Thoracic aorta (tissue), 2 donors: ENCODE measurements at places on chromosomes 2 and 18. TPM values are rescaled to one million over a fixed set of nuclear protein-coding genes. Genes with fewer than 3 reads are reported as not detected.
A peak's percentile ranks its signal among the peaks of the same experiment; 100 is the strongest.

DNA sequence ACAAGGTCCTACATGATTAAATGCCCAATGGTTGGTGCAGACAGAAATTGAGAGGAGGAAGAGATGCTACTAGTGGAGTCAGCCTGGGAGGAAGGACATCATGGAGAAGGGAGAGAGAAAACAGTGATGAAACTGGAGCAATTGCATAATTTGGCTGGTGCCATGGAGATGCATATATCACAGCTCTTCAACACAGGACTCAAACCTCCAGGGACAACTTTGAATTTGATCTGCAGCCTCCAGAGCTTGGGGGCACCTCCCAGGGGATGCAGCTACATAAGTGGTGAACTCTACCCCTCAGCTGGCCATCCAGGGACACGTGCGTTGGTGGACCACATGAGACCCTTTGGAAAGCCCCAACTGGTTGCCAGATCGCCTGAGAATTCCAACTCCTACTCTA, 80.4 kb downstream of the CTAGE1 start:
- H3K36me3 ChIP-seq = no peaks in the 10 kb centered on the region
- no peaks in the 10 kb centered on the region for H3K27me3 ChIP-seq
- no peak for DNase-seq
- peaks cover 19% of the 10 kb centered on the region for H3K4me1 ChIP-seq

DNA sequence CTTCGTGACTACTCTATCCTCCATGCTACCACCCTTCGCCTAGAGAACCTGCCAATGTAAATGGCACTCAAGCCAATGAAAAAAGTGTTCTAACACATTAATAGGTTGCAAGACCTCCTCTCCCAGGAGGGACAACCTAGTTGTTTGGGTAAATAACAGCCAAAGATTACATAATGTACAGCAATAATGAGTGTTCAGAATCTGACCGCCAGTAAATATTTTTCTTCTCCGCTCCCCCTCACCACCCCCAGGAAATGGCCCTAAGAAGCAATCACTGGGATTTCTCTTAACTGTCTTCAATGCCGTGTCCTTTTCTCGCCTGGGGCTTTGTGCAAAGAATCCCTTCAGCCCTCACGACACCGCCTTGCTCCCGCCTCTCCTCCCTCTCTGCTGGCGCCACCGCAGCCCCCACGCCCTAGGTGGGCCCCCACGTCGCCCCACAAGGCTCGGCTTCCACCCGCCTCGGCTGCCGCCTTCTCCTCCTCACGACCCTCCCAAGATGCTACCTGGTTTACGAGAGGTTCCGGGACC, 458 bp downstream of the HYCC2 start:
- peak overlapping the region; percentile 94 for H3K4me3 ChIP-seq
- peaks cover 33% of the 10 kb centered on the region for H3K4me1 ChIP-seq
- peak overlapping the region; percentile 86 for H3K27ac ChIP-seq
- no peak for DNase-seq
- no peaks in the 10 kb centered on the region for H3K36me3 ChIP-seq
- H3K27me3 ChIP-seq = no peaks in the 10 kb centered on the region

Gene EIF5B
- 22.7 TPM for total RNA-seq

- no peaks in the 10 kb centered on the region for H3K36me3 ChIP-seq
- no peak overlapping the region for H3K27ac ChIP-seq
- DNase-seq = no peak
Observed at GRCh38 chr2:168790226-168790902, 12.1 kb upstream of the NOSTRIN start.

DNA sequence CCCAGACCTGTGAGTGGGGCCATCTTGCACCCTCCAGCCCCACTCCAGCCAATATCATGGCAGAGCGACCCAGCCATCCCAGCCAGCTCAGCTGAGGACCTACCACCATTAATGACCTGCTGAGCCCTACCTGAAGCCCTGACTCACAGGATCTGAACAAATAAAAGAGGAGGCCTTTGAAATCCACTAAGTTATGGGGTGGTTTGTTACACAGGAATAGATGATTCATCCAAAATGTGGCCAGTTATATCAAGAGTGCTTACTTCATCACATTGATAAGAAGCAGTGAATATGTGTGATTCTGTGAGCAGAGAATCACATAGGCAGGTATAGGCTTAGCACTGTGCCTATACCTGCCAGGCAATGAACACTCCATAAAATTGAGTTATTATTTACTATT, 34.7 kb upstream of the FAM124B start:
- no peaks in the 10 kb centered on the region for H3K36me3 ChIP-seq
- H3K27me3 ChIP-seq = no peaks in the 10 kb centered on the region
- H3K27ac ChIP-seq = no peak overlapping the region
- no peak for DNase-seq
- peaks cover under 1% of the 10 kb centered on the region for H3K4me1 ChIP-seq

- no peak overlapping the region for H3K4me3 ChIP-seq
- peaks cover 22% of the 10 kb centered on the region for H3K4me1 ChIP-seq
- H3K27me3 ChIP-seq = no peaks in the 10 kb centered on the region
- H3K27ac ChIP-seq = peak overlapping the region; percentile 23
Observed at GRCh38 chr2:63736354-63736753, 105.3 kb upstream of the UGP2 start.

Gene EHD3
- 35.8 TPM for total RNA-seq

- H3K27ac ChIP-seq = no peak overlapping the region
- H3K4me1 ChIP-seq = peaks cover 4% of the 10 kb centered on the region
- no peaks in the 10 kb centered on the region for H3K36me3 ChIP-seq
- H3K27me3 ChIP-seq = no peaks in the 10 kb centered on the region
Observed at GRCh38 chr2:236085211-236085610, 83.0 kb downstream of the GBX2 start.

Gene UXS1
- total RNA-seq = 28.3 TPM

- no peaks in the 10 kb centered on the region for H3K27me3 ChIP-seq
- H3K4me1 ChIP-seq = no peaks in the 10 kb centered on the region
- H3K4me3 ChIP-seq = no peak overlapping the region
- H3K27ac ChIP-seq = no peak overlapping the region
Observed at GRCh38 chr2:147937744-147938349, 82.7 kb downstream of the ORC4 start.

Gene CHRND
- total RNA-seq = not detected

GRCh38 chr2:232464544-232464885, 8.6 kb downstream of the ALPI start:
- H3K27ac ChIP-seq = no peak overlapping the region
- no peak for DNase-seq
- no peaks in the 10 kb centered on the region for H3K4me1 ChIP-seq
- no peak overlapping the region for H3K4me3 ChIP-seq
- no peaks in the 10 kb centered on the region for H3K36me3 ChIP-seq

Gene PCARE
- not detected for total RNA-seq

Gene EDAR
- not detected for total RNA-seq

DNA sequence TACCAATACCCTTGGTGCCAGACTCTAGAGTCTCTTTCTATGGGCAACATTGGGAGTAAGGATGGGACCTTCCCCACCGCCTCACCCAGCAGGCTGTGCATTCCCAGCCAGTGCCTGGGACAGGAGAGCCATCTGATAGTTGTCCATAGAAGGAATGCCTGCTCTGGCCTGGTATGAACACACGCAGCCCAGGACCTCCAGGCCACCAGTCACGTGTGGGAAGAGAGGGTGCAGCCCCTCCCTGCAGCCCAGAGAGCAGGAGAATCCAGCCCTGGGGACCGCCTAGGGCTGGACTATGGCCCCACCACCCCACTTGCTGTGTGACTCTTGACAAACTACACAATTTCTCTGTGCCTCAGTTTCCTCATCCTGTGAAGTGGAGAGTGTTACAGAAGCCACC, 52.5 kb upstream of the ID2 start:
- no peak for DNase-seq
- H3K27me3 ChIP-seq = no peaks in the 10 kb centered on the region
- no peak overlapping the region for H3K27ac ChIP-seq

GRCh38 chr2:45237128-45237527, 227.9 kb upstream of the SIX2 start:
- H3K27me3 ChIP-seq = no peaks in the 10 kb centered on the region
- H3K4me3 ChIP-seq = no peak overlapping the region
- H3K36me3 ChIP-seq = no peaks in the 10 kb centered on the region
- H3K4me1 ChIP-seq = peaks cover 37% of the 10 kb centered on the region
- no peak overlapping the region for H3K27ac ChIP-seq
- no peak for DNase-seq

GRCh38 chr18:9206421-9206820, 69.8 kb downstream of the ANKRD12 start:
- H3K4me1 ChIP-seq = no peaks in the 10 kb centered on the region
- no peak overlapping the region for H3K27ac ChIP-seq
- no peak for DNase-seq

Gene MORN2
- total RNA-seq = 15.5 TPM

DNA sequence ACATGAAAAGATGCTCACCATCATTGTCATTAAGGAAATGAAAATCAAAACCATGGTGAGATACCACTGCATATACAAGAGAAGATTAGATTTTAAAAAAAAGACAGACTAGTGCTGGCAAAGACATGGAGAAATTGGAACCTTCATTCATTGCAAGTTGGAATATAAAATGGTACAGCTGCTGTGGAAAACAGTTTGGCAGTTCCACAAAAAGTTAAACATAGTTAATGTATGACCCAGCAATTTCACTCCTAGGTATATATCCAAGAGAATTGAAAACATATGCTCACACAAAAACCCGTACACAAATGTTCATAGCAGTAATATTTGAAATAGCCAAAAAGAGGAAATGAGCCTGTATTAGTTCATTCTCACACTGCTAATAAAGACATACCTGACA, 33.7 kb upstream of the MBOAT2 start:
- H3K27me3 ChIP-seq = no peaks in the 10 kb centered on the region
- no peak for DNase-seq
- H3K27ac ChIP-seq = no peak overlapping the region
- no peak overlapping the region for H3K4me3 ChIP-seq
- no peaks in the 10 kb centered on the region for H3K4me1 ChIP-seq

DNA sequence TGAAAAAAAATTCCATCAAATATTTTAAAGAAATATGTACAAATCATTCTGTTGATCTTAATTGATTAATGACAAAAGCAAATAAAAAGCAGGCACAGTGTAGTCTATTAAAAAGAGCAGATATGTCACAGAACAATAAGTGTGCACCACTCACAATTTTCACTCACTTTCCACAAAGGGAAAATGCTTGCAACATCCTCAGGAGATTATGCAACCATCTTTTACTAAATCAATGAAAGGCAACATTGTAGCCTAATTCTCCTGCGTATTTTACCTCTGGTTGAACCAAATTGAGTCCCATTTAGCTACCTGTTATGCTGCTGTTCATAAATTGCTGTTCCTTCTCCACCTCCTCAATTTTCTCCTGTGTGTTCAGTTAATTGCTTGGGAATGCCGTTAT, 1346.8 kb upstream of the PIK3C3 start:
- no peaks in the 10 kb centered on the region for H3K36me3 ChIP-seq
- H3K4me3 ChIP-seq = no peak overlapping the region
- H3K27ac ChIP-seq = no peak overlapping the region
- no peaks in the 10 kb centered on the region for H3K4me1 ChIP-seq
- no peak for DNase-seq

DNA sequence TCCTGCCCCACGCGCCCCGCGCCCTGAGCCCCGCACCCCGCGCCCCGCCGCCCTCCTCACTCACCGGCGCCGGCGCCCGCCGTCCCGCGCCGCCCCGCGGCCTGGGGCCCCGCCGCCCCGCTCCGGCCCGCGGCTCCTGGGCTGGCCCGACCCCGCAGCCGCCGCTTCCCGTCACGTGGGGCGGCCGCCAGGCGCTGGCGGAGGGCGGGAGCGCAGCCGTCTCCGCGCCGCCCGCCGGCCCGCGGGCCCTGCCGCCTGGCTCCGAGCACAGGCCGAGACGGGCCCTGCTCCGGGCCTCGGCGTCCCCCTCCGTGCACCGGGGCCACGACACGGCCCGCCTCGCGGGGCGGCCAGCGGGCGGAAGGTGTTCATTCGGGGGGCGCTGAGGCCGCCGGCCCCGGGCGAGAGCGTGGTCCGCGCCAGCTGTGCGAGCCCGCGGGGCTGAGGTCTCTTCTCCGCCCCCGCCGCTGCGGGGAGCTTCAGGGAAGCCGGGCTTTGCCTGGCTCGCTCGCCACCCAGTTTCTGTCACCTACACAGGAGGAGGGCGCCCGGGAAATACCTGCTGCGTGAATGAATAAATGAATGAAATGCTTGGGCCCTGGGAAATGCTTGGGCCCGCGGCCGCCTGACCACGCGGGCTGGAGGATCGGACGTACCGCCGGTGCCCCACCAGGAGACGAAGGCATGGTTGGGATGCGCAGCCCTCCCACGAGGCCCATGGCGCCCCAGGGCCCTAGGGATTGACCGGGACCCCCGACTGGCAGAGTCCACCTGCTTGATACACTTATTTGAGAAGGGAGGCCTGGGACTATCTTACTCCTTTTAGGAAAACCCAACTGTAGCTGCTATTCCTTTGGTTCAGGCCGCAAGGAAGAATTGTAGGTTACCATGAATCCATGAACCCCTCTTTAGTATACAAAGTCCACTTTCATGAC, at the start of gene TGFBRAP1:
TGFBRAP1 (minus strand) TSS at position 175 of the 935 bp plus-strand sequence. CDS start 21,434 bp downstream, outside the sequence.
- peaks cover 9% of the 10 kb centered on the region for H3K4me1 ChIP-seq
- H3K27me3 ChIP-seq = no peaks in the 10 kb centered on the region
- H3K27ac ChIP-seq = peak within 1 kb of the TSS; percentile 86
- H3K36me3 ChIP-seq = no peaks in the 10 kb centered on the region
- DNase-seq = no peak
- peak within 1 kb of the TSS; percentile 90 for H3K4me3 ChIP-seq

DNA sequence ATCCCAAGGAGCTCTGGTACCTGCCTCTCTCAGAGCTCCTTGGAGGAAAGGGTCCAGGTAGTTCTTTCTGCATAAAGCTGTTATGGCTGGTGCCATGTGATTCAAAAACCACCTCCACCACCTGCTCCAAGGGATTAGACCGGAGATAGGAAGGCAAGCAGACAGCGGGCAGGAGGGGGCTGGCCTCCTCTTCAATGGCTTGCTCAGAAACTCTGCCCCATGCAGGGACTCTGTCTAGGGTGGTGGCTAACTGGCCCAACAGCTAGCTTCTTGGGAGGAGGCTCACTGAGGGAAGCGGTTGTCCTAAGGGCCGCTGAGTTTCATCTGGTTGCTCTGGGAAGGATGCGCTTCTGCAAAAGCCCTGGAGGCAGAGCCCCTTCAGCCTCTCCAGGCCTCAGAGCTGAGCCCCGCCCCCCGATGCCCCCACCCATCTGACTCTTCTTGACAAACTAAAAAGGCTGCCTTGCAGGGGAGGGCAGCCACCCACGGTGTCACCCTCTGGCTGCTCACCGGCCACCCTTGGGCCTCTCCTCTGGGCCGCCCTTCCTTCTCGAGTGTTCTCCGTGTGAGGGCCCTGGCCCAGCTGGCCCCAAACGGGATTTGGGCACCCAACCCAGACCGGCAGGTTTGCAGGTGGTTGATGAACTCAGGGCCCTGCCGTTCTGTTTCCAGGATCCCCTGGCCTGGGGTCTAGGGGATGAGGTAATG, 90.2 kb downstream of the MCFD2 start:
- no peaks in the 10 kb centered on the region for H3K4me1 ChIP-seq
- H3K27ac ChIP-seq = no peak overlapping the region
- H3K4me3 ChIP-seq = no peak overlapping the region
- H3K36me3 ChIP-seq = no peaks in the 10 kb centered on the region
- H3K27me3 ChIP-seq = no peaks in the 10 kb centered on the region
- DNase-seq = no peak

DNA sequence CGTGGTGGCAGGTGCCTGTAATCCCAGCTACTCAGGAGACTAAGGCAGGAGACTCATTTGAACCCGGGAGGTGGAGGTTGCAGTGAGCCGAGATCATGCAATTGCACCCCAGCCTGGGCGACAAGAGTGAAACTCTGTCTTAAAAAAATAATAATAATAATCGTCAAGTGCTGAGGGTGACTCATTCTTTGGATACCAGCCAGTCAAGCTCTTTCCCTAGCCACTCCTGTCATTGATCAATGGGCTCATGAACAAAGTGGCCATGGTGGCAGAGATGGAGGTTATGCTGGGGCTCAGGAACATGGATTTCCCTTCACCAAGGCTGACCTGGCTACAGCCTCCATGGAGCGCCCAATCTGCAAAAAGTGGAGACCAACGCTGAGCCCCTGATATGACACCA, 94.5 kb upstream of the HAAO start:
- H3K27ac ChIP-seq = no peak overlapping the region
- no peaks in the 10 kb centered on the region for H3K36me3 ChIP-seq
- no peak overlapping the region for H3K4me3 ChIP-seq
- H3K4me1 ChIP-seq = peaks cover 10% of the 10 kb centered on the region

Gene FOXD4L1
- total RNA-seq = 0.21 TPM
